ENCODE measurements at places on chromosomes 1 and 21.

DNA sequence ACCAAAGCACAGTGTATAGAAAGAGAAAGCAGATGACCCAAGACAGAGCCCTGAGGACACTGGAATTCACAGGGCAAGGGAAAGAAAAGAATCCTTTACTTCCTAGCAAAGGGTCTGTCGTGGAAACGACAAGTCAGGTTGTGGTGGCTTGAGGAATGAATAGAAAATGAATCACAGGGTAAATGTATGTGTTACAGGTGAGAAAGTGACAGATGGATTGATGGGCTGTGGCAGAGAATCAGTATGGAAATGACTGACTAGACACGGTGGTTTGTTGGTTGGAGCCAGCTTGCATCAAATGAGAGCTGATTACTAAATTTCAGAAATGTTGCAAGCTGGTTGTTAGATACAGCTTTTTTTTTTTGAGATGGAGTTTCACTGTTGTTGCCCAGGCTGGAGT is 46.9 kb downstream of the PTP4A2 start:
- no peaks in the 10 kb centered on the region for H3K27me3 ChIP-seq
- no peak overlapping the region for H3K4me3 ChIP-seq
- H3K4me1 ChIP-seq: peaks cover 25% of the 10 kb centered on the region
- DNase-seq: no peak

- H3K4me1 ChIP-seq: no peaks in the 10 kb centered on the region
- no peak overlapping the region for H3K27ac ChIP-seq
- H3K4me3 ChIP-seq: no peak overlapping the region
These were observed 84.1 kb upstream of the PRDX6 start for GRCh38 chr1:173392895-173393658.

DNA sequence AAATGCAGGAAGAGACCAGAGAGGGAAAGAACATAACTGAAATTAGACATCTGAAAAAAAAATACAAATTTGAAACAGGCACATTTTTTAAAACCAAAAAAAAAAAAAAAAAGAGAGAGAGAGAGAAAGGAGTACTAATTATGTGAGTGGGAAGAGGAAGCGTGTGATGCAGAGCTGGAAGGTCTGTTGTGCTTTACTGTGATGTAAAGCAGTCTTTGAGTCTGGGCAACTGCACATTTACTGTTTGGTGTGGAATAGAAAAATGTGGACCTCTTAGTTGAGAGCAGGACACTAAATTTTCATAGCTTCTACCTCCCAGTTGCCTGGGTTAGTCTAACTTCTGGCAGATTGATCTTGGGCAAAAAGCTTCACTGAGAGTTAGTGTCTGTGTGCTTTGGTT is 16.5 kb downstream of the LHX9 start:
- H3K36me3 ChIP-seq: no peaks in the 10 kb centered on the region
- no peak for DNase-seq
- H3K4me3 ChIP-seq: no peak overlapping the region
- no peak overlapping the region for H3K27ac ChIP-seq
- peaks cover 5% of the 10 kb centered on the region for H3K27me3 ChIP-seq

- DNase-seq: no peak
- H3K27ac ChIP-seq: no peak overlapping the region
- H3K4me3 ChIP-seq: no peak overlapping the region
- H3K27me3 ChIP-seq: peaks cover 14% of the 10 kb centered on the region
These were observed 44.3 kb upstream of the ERRFI1 start for GRCh38 chr1:8070381-8070811.

DNA sequence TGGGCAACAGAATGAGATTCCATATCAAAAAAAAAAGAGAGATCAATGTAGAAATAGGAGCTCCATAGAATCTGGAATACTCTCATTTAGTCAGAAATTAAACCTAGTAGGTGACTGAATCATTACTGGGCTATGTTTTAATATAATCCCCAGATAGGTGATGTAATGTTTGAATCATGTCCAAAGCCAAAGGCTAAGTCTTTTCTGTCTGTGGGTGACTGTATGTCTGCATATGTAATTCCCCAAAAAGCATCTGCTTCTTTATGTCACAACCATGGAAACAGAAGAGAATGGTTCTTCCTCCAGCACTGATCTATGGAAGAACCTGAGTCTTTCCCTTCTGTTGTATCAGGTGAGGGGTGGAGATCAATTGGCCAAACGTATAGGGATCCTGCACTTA is 5.8 kb downstream of the LAMC2 start:
- no peak for DNase-seq
- H3K4me1 ChIP-seq: peaks cover 6% of the 10 kb centered on the region
- H3K36me3 ChIP-seq: no peaks in the 10 kb centered on the region
- H3K27me3 ChIP-seq: peaks cover 11% of the 10 kb centered on the region
- H3K4me3 ChIP-seq: no peak overlapping the region

DNA sequence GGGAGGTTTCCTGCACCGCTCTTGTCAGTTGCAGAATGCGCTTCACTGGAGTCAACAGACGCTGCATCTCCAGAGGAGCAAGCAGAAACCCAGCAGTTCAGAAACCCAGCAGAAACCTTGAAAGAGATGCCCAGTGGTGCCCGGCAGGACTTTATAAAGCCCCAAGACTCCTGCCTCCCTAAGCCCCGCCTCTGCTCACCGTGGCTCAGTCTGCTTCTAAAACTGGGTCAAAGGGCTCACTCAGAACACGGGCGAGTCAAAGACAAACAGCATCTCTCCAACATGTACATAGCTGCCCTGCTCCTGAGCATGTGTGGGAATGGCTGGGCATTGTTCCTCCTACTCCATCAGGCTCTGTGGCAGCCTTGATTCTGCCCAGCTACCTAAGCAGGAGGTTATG is at the start of gene HMGCS2:
Gene HMGCS2, minus strand, starts transcription at position 128 of the 400 bp plus-strand sequence. Its CDS starts 61 bp downstream, at position 67.
- no peak within 1 kb of the TSS for H3K27ac ChIP-seq
- H3K36me3 ChIP-seq: no peaks in the 10 kb centered on the region
- peaks cover 12% of the 10 kb centered on the region for H3K27me3 ChIP-seq
- H3K4me1 ChIP-seq: no peaks in the 10 kb centered on the region
- no peak for DNase-seq
- H3K4me3 ChIP-seq: no peak within 1 kb of the TSS

DNA sequence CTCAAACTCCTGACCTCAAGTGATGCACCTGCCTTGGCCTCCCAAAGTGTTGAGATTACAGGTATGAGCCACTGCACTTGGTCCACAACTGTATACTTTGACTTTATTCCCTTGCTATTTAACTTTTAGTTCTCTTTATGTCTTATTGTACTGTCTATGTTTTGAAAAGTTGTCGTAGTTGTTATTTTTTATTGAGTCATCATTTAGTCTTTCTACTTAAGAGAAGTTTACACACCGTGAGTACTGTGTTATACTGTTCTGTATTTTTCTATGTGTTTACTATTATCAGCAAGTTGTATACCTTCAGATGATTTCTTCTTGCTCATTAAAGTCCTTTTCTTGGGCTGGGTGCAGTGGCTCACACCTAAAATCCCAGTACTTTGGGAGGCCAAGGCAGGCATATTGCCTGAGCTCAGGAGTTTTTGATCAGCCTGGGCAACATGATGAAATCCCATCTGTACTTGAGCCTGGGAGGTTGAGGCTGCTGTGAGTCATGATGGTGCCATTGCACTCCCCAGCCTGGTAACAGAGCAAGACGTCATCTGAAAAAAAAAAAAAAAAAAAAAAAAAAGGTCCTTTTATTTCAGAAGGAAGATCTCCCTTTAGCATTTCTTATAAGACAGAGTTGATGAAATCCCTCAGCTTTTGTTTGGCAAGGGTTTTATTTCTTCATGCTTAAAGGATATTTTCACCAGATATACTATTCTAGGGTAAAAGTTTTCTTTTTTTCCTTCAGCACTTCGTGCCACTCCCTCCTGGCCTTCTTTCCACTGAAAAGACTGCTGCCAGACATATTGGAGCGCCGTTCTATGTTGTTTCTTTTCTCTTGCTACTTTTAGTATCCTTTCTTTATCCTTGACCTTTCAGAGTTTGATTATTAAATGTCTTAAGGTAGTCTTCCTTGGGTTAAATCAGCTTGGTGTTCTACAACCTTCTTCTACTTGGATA is 47.6 kb downstream of the TNFSF18 start:
- H3K36me3 ChIP-seq: peaks cover 9% of the 10 kb centered on the region
- no peak overlapping the region for H3K4me3 ChIP-seq
- H3K4me1 ChIP-seq: no peaks in the 10 kb centered on the region
- DNase-seq: no peak

- H3K27ac ChIP-seq: peak overlapping the region; percentile 88
- no peak for DNase-seq
- peaks cover 17% of the 10 kb centered on the region for H3K4me1 ChIP-seq
These were observed 2.2 kb downstream of the NUDC start for GRCh38 chr1:26923711-26924110.

- peaks cover 8% of the 10 kb centered on the region for H3K27me3 ChIP-seq
- DNase-seq: no peak
- H3K4me1 ChIP-seq: no peaks in the 10 kb centered on the region
- H3K4me3 ChIP-seq: no peak overlapping the region
These were observed 73.9 kb upstream of the MCOLN3 start for GRCh38 chr1:85122169-85122568.

DNA sequence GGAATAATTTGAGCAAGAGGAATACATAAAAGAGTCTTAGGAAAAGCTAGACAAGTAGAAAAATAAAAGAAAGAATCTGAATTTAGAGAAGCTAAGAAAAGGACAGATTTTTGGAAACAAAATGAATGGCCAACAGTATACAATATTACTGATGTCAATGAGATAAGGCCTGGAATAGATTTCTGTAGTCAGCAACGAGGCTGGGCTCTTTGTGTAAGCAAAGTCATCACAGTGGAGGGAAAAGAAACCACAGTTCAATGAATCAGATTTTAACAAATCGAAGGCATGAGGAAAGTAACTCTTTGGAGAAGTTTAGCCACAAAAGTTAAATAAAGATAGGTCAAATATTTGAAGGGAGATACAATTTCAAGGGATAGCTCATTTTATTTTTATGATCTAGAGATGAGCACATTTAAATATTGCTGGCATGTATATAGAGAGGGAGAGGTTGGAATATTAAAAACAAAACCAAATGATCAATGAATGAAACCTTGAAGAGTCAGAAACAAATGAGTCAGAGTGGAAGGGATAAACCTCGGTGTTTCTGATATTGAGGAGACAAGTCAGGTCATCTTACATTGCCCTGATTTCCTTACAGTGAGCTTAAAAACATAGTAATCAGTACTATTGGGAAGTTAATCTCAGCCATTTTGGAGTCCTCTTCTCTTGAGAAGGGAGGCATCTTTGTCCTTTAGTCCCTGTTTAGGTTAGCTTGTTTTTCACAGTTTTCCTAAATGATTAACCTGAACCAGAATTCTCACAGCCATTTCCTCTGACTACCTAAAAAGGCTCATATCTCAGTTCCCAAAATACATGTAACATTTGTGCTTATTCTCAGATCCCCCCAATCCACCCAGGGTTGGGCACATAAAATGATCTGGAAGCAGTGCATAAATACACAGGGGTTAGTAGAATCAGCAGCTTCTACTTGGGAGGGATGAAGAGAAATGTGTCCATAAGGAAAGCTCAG is 620.0 kb upstream of the B3GALT2 start:
- no peak overlapping the region for H3K4me3 ChIP-seq
- no peaks in the 10 kb centered on the region for H3K4me1 ChIP-seq
- H3K27me3 ChIP-seq: peaks cover 2% of the 10 kb centered on the region
- H3K27ac ChIP-seq: no peak overlapping the region
- DNase-seq: no peak
- no peaks in the 10 kb centered on the region for H3K36me3 ChIP-seq

DNA sequence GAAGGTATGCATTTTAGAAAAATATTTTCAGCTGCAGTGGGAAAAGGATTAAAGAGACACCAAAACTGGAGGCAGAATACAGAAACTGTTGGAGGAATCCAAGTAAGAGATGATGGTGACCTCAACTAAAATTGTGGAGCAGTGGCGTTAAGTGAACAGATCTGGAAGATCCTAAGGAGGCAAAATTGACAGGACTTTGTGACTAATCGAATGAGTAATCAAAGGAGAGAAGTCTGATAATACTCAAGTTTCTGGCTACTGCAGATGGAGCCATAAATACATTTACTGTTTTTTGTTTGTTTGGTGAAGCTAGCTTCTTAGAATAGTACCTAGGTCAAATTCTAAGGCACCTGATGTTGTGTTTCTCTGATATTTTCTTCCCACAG is 3.1 kb downstream of the CTBS start:
- H3K27ac ChIP-seq: peak overlapping the region; percentile 78
- no peak for DNase-seq
- peaks cover 23% of the 10 kb centered on the region for H3K36me3 ChIP-seq
- H3K27me3 ChIP-seq: no peaks in the 10 kb centered on the region
- peak overlapping the region; percentile 0 for H3K4me3 ChIP-seq

DNA sequence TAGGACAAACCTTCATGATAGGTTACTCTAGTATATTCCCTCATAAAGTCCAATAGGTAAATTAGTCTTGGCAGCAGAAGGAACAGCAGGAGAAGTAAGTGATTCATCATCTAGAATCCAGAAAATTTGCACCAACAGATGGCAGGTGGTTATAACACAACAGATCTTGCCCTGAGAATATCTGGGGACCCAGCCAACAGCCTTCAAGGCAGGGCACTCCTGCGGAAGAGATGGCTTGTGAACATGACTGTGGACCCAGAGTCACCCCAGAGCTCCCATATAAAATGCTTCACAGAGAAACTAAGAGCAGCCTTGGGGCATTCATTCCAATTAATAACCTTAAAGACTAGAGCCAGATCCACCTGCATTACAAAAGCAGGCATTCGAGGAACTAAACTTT is 7.9 kb upstream of the PLA2G2C start:
- H3K4me3 ChIP-seq: no peak overlapping the region
- H3K27me3 ChIP-seq: peaks cover 19% of the 10 kb centered on the region
- no peak for DNase-seq
- no peak overlapping the region for H3K27ac ChIP-seq
- no peaks in the 10 kb centered on the region for H3K36me3 ChIP-seq

- no peaks in the 10 kb centered on the region for H3K27me3 ChIP-seq
- DNase-seq: no peak
- peaks cover 5% of the 10 kb centered on the region for H3K36me3 ChIP-seq
- no peak overlapping the region for H3K4me3 ChIP-seq
These were observed 40.5 kb upstream of the RALGPS2 start for GRCh38 chr1:178684542-178685000.

GRCh38 chr1:37845049-37845646 is 14.2 kb downstream of the MTF1 start:
- H3K4me3 ChIP-seq: peak overlapping the region; percentile 50
- peaks cover 18% of the 10 kb centered on the region for H3K36me3 ChIP-seq

- no peaks in the 10 kb centered on the region for H3K36me3 ChIP-seq
- no peak overlapping the region for H3K27ac ChIP-seq
- no peaks in the 10 kb centered on the region for H3K4me1 ChIP-seq
- DNase-seq: no peak
- H3K27me3 ChIP-seq: peaks cover 5% of the 10 kb centered on the region
These were observed 134.2 kb upstream of the FGGY start for GRCh38 chr1:59162665-59163064.

Measured in memory B cell (primary cell).